ENCODE measurements at places on chromosomes 5 and 9. TPM values are rescaled to one million over a fixed set of nuclear protein-coding genes. Genes with fewer than 3 reads are reported as not detected.

The SLC6A18 gene
- total RNA-seq: not detected

DNA sequence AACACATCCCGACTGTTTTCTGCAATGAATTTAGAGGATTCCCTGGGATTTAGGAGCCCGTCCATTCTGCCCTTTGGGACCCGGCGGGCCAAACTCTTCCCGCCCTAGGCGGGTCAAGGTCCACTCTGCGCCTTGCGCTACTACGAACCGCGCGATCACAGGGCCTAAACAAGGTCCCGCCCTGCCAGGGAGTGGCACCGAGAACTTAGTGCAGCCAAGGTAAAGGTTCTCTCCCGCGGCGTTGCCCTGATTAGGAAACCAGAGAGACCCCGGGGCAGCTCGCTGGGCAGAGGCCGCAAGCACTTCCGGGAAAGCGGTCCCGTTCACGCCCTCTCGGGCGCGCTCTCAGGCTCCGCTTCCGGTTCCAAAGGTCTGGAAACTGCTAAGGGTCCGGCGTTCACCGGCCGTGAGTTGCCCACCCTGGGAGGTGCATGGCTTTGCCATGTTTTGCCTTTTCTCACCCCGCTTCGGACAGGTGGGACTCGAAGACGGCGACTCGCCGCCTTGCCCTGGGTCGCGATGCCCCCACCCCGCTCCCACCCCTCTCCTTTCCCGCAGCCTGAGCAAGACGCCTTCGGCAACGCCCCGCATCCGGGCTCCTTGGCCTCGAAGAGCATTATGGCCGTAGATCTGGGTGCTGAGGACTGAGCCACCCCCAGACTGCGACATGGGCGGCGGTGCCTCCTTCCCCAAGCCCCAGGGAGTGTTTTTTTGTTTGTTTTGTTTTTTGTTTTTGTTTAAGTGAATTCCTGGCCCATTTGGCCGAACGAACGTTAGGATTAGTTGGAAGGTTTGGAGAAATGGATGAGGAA lies 23.4 kb downstream of the HNRNPK start:
- DNase-seq: peak; percentile 78

- no peak for DNase-seq
These were observed 145.2 kb downstream of the EDIL3 start for GRCh38 chr5:84239494-84239893.

DNA sequence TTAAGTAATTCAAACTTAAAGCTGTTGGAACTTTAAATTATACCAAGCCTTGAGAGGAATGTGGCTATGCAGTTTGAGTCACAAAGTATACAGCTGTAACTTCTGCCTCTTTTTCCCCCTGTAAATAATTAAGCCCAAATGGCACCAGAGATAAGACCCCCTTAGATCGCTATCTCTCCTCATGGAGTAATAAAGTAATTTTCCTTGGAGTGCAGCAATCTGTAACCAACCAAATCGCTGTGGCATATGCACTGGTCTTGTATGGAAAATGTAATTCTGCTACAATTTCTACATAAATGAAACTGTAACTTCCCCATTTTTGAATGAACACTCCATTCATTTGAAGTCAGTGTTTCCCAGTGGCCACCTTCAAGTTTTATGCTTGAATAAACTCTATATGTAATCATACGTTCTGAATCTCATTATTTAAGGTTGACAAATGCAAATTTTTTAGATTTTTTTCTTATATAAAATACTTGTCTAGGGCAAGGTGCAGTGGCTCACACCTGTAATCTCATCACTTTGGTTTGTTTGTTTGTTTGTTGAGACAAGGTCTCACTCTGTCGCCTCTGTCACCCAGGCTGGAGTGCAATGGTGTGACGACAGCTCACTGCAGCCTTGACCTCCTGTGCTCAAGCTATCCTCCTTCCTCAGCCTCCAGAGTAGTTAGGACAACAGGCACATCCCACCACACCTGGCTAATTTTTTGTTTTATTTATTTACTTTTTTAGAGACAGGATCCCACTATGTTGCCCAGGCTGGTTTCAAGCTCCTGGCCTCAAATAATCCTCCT lies 12.3 kb downstream of the SUSD1 start:
- no peak for DNase-seq

DNA sequence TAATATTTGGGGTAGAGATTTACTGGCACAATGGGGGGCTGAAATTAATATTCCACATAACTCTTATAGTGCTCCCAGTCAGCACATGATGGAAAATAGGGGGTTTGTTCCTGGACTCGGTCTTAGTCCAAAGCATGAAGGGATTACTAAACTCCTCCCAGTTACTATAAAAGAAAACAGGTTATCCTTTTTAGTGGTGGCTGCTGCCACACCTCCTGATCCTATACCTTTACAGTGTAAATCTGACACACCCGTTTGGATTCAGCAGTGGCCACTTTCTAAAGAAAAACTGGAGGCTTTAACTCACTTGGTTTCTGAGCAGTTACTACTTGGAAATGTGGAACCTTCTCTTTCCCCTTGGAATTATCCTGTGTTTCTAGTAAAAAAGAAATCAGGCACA lies 572.9 kb upstream of the PTGER4 start:
- no peak for DNase-seq

The PIP5KL1 gene
- 0.94 TPM for total RNA-seq

- DNase-seq: no peak
These were observed 129.9 kb downstream of the BOD1 start for GRCh38 chr5:173486355-173487225.

DNA sequence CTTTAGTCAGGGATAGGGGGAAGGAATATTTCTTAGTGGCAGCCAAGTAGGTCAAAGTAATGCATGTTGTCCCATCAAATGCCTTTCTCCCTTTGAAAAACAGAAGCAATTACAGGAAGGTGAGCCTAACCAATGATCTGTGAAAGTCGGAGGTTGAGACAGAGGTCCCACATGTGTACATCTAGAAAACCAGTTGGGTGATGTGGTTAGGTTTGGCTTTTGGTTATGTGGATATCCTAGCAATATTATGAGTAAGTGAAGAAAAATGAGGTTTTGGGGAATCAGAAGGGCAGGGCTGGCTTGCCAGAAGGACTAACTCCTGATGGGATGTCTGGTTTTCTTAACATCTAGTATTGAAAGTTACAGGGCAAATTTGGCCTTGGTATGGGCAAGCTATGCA lies 63.4 kb upstream of the PALM2AKAP2 start:
- DNase-seq: no peak

DNA sequence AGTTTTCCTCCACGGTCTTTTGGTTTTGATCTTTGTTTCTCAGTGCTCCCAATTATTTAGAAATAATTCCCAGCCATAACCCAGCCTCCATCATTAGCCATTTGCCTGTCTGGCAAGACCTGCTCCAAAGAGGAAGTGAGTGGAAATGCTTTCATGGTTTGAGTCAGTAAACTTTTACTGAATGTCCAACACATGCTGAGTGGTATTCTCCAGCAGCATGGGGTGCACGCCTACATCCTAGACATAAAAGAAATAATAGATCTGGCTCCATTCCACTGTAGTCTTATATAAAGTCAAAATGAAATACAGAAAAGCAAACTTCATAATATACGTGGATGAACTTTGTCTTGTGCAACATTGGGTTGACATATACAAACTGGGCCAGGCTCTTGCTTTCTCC lies 757.2 kb downstream of the TLE1 start:
- no peak for DNase-seq

GRCh38 chr5:178221853-178222252 lies 10.7 kb downstream of the PHYKPL start:
- no peak for DNase-seq

GRCh38 chr5:144210655-144211054 lies 40.0 kb downstream of the KCTD16 start:
- DNase-seq: no peak

GRCh38 chr9:133531293-133531692 lies 3.2 kb upstream of the ADAMTSL2 start:
- no peak for DNase-seq

DNA sequence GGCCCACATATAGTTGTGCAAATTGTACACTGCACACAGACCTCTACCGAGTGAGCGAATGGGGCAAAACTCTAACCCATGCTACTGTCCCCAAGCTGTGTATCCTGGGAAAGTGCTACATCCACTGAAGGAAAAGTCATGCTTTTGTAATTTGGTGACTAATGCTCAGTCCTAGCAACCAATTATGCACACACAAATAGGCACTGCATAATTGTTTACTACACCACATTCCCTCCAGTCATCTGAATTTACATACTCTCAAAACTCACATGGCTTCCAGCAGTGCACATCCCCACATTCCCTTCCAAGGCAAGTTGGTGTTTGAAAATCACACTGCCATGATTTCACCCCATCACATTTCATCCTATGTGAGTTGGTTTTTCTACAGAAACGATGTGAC lies 125.9 kb upstream of the OSMR start:
- DNase-seq: no peak

GRCh38 chr5:39765366-39765765 lies 340.6 kb upstream of the DAB2 start:
- no peak for DNase-seq

DNA sequence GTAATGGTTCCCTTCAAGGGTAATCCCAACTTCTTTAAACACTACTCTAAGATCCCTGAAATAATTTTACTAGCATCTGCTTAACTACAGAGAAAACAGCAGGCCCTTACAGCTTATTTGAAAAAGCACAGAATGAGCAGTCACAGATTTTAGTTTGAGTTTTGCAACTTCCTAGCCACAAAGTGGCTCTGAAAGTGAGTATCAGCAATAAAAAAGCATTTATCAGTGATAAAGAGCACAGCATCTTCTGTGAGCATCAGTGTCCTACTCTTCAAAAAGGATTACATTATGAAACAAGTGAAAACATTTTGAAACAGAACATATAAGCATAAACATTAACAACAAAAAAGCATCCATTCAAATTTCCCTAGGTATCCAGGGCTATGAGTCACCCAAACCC lies 45.0 kb downstream of the SAXO1 start:
- DNase-seq: no peak

- DNase-seq: no peak
These were observed 82.0 kb upstream of the FSTL4 start for GRCh38 chr5:133694181-133694831.

The SLC46A2 gene
- total RNA-seq: not detected

- DNase-seq: peak; percentile 79
These were observed 17.7 kb downstream of the SRP19 start for GRCh38 chr5:112878760-112879159.

DNA sequence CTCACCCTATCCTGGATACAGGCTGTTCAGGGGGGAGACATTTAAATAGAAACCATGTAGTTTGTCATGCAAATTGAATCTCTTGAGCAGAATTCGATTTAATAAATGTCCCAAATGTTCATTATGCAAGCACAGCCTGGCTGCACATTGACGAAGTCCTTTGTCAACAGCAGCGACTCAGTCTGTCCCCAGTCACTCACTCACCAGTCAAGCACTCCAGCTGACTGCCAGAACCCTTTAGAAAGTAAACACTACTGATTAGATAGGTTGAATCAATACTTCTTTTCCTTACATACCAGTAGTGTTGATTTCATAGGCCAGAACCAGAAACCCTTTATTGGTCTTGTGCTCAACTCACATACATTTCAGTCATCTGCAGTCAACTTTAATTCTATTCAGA lies 27.5 kb downstream of the CDH6 start:
- DNase-seq: no peak

DNA sequence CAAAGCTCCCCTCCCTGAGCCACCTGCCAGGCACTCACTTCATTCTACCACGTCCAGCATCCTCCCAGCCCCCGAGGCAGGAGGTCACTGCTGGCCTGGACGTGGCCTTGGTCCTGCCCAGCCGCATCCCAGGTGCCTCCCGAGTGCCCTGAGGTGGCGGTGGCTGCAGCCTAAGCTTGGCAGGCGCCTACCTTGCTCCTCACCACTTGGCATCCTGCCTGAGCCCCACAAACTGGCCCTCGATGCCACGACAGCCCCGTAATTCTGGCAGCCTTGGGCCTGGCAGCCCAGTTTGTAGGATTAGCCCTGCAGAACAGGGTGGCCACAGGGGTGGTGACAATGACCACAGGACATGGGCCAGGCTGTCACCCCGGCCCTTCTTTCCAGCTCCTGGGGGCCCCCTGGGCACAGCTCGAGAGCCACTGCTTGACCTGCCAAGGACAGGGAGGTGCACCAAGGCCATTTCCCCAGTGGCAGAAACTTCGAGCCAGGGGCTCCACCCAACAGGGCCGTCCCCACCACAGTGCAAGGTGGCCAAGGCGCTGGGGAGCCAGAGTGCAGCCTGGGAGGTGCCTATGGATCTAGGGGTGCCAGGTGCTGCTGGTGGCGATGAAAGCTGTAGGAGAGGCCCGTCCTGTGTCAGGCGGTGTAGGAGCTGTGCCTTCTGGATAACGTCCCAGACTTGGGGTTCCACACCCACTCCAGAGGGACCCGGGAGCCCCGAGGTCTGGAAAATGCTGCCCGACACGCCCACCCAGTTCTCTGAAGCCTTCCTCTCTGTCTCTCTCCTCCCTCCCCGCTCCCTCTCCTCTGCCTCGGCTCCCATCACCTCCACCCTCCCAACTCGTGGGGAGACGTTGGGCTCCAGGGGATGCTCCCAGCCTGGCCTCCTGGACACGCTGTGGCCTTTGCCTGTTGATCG lies 18.4 kb downstream of the NKD2 start:
- no peak for DNase-seq

DNA sequence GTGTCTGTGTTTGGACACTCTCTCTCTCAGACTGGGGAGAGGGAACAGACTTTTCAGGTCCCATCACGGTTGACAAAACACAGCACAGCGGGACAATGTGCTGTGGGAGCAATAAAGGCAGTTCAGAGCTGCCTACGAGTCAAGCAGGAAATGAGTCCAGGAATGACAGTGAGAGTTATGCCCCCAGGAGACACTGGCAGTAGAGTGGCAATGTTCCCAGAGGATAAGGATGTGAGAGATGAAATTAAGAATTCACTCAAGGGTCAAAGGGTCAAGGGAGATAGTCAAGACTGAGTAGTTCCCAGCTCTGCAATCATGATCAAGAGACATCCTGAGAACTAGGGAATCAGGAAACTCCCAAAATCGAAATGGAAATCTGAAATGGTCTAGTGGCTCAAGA lies 156.1 kb downstream of the LURAP1L start:
- no peak for DNase-seq

The CENPK gene
- total RNA-seq: 79.7 TPM

The PCA3 gene
- total RNA-seq: not detected

The BAAT gene
- total RNA-seq: not detected

- no peak for DNase-seq
These were observed 293.1 kb downstream of the PSAT1 start for GRCh38 chr9:78590068-78590467.

DNA sequence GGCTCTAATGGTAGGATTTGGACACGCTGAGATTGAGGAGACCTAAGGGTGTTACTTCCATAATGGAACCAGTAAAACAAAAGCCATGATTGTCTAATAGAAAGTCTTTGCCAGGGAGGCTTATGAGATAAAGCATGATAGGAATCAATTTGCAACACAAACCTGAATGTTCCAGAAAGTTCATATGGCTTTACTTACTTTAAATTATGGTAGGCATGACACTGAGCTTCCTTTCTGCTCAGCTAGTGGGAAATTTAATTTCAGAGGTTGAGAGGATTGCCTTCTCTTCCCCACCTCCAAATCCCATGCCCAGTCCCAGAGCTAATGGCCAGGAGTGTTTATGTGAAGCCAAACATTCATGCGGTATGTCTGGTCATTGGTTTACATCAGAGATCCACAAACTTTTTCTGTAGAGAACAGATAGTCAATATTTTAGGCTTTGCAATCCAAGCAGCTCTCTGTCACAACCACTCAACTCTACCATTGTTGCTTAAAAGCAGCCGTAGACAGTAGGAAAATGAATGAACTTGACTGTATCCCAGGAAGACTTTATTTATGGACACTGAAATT lies 114.5 kb downstream of the UGCG start:
- DNase-seq: no peak
